ENCODE measurements at places on chromosomes 7 and 10.

DNA sequence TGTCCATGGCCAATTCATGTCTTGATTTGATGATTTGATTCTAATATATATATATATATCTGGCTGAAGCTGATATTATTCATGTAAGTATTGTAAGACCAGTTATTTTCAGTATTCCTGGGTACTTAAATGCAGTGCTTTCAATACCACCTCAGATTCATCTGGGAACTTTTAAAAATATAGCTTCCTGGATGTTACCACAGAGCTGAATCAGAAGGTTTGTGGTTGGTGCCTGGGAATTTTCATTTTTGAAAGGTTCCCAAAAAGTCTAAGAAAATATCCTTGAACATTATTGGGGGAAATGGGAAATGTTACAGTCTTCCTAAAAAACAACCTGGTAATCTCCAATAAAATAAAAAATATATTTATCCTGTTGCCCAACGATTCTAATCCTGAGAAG, 10.7 kb upstream of the PPP3CB start:
- peak; percentile 58 for DNase-seq

DNA sequence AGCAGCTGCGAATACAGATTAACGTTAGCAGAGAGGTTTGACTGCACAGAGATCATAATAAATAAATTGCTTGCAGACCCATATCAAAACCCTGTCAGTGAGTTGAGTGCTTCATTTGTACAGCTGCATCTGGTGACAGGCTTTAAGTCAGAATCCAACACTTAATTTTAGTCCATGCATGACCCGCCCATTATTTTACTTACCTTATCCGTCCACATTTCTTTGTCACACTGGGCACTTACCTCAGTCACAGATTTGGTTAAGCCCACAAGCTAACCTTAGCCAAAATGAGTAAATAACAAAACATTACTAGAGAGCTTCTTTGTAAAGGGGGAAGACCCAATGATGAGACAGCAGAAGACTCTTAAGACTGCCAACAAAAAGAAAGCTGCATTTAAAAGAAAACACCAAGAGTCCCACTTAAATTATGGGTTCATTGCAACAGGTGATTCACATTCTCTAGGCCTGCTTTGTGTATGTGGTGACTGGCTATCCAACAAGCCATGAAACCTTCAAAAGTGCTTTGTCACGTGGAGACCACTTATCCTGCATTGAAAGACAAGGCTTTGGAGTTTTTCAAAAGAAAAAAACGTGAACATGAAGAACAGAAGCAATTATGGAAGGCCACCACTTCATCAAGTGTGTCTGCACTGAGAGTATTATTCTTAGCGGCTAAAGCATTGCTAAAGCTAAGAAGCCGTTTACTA, 32.2 kb downstream of the PHTF2 start:
- no peak for DNase-seq

DNA sequence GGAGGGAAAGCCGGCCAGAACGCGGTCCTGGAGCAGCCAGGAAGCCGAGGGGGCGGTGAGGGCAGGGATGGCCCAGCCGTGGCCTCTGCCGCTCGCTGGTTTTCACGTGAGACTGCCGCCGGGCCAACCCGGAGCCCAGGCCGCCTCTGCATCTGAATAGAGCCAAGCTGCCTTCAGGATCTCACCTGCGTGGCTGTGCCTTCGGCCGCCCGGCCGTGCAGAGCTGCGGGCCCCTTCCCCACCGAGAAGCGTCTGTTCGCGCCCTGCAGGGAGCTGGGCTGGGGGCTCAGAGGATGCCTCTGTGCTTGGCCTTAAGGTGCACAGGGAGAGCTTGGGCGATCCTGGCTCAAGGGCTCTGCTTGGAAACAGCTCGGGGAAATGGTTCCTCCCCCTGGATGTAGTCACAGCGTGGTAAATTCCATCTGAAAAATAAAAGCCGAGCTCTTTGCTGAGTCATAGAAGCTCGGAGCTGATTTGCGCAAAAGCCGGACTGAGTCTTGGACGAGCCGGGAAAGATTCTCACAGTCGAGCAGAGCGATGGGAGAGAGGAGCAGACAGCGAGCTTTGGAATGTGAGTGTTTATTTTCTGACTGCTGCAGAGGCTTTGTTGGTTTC, at the start of gene JAKMIP3:
Gene JAKMIP3 (plus strand): TSS at position 456 of the 615 bp plus-strand sequence. CDS start 38,863 bp downstream, outside the sequence.
- DNase-seq, result peak; percentile 86

DNA sequence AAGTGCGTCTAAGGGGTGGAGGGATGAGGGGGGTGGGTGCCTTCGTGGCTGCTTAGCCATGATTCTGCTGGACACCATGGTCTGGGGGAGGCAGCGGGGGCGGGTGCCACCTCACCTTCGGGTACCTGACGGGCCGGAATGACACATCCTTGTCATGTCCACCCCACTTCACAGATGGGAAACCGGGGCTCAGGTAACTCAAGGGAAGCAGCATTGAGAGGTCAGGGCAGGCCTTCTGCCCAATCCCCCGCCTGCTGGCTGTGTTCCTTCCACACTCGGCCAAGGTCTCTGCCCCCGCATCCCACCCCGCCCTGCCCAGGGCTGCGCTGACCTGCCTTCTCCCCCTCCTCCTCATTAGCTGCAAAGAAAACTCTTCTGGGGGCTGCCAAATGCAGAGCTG, 598.0 kb downstream of the PTPRN2 start:
- DNase-seq, result no peak

GRCh38 chr10:93059975-93060886, at the start of gene CYP26C1:
CYP26C1 (plus strand) TSS chr10:93060798; CDS start chr10:93061264, 466 bp downstream.
- DNase-seq, result no peak

GRCh38 chr10:97138174-97138573, 47.6 kb downstream of the SLIT1 start:
- DNase-seq, result no peak

- DNase-seq, result no peak
Observed at GRCh38 chr10:131002031-131002861, 309.3 kb downstream of the TCERG1L start.

- DNase-seq, result no peak
Observed at GRCh38 chr7:101243646-101244374, 1.1 kb downstream of the FIS1 start.

DNA sequence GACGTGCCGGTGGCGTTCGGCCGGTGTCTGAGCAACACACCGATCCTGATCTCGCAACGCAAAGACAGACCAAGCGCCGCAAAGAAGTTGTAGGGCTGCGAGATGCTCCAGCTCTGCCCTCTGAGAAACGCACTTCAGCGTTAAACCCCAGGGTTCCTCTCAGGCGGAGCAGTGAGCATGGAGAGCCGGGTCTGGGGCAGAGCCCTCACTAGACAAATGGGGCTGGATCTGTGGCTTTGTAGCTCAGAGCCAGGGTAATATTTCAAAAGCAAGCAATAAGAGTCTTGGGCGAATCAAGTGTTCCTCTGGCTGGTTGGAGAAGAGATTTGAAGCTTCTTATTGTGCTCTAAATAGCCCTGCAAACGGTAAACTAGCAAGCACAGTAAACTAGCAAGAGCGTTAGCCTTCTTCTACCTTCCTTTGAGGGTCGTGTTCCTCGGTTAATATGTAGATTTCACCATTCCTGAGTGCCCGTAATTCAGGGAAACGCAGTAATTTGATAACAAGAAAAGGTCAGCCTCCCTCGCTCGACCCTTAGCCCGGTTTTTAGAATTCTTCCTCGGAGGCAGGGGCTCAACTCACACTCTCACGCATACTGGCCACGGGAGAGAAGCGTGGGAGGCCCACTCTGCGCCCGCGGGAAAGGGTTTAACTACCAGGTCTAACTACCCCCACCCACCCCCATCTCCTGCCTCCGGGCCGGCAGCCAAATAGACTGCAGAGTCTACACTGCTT, 6.7 kb downstream of the SKAP2 start:
- peak; percentile 82 for DNase-seq

DNA sequence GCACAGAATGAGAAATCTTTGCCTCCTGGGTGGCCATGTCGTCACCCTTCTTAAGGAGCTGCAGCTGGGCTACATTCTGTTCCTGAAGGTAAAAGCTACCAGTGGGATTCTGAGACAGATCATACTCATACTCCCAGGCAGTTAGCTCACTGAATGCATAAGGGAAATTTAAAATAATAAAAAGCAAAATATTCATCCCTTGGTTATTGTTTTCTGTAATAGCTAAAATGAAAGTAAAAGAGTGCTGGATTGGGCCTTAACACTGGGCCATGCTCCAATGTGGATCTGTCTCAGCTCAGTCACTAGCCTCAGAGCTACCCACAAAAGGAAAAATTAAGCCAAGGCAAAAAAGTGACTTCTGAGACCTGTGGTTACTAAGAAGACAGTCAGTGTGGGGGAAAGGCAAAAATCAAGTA, 8.9 kb upstream of the DYNC2I1 start:
- DNase-seq, result no peak

GRCh38 chr10:72260976-72261783, 12.5 kb upstream of the DDIT4 start:
- no peak for DNase-seq

DNA sequence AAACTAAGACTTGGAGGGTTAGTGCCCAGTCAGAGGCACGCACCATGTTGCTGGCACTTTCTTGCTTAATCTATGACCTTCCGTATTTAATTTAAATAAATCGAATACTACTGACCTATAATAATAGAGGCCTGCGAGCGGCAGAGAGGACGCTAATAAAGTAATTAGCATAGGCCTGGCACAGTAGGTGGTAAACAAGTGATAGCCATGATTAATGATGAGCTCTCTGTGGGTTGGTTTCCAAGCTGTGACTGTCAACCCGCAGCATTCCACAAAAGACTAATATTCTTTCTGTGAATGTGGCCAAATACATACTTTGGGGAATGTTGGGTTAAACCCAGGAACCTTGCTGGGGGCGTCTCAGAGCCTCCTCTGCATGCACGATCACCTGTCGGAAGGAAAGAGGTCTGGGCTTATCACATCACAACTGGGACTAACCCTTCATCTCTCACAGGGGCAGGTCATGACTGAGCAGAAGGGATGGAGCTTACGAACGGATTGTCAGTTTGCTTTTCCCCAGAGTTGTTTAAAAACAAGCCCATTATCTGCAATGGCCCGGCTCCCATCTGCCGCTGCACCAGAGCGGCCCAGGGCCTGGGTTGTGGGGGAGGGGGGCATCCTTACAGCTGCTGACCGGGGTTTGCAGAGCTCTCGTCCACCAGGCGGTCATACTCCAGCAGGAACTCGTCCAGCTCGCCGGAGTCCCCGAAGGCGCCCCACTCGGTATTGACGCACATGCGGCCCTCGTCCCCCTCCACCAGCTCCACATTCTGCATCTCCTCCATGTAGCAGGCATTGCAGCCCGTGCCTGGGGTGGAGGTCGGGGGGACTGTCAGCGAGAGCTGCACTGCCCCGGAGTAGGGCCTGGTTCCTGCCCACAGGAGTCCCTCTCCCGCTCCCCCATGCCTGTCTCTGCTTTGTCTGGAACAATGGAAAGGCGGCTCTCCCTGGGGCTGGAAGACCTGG, 6.2 kb upstream of the MYL7 start:
- no peak for DNase-seq

DNA sequence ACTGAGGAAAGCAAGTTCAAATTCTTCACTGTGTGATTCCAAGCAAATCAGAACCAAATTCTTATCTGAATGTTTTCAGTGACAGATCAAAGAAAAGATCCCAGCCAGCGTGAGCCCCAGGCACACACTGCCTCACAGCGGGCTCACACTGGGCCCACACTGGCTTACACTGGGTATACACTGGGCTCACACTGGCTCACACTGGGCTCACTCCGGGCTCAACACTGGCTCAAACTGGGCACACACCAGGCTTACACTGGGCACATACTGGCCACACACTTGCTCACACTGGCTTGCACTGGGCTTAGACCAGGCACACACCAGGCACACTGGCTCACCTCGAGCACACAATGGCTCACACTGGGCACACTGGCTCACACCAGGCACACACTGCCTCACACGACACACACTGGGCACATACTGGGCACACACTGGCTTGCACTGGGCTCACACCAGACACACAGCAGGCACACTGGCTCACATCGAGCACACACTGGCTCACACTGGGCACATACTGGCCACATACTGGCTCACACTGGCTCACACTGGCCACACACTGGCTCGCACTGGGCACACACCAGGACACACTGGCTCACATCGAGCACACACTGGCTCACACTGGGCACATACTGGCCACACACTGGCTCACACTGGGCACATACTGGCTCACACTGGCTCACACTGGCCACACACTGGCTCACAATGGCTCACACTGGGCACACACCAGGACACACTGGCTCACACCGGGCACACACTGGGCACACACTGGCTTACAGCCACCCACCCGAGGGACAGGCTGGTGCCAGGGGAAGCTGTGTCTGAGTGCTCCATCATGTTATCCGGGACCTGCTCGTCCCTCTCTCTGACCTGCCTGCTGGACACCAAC, 156.3 kb downstream of the PTPRN2 start:
- DNase-seq, result no peak

DNA sequence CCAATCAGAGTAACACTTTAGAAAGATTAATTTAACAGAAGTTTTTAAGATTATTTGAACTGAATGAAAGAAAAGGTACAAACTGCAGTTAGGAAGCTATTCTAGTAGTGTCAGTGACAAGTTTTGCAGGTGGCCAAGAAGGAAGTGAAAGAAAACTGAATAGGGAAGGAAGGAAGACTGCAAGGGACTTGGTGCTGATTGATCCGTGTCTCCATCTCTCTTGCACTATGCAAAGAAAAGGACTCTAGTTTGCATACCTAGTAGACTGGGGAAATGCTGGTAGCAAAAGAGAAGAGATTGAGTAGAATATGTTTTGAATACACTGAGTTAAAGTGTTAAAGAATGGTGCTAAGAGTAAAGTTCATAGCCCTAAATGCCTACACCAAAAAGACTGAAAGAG, 33.0 kb downstream of the OR6V1 start:
- DNase-seq, result no peak
